IgD-negative memory B cell (primary cell): ENCODE measurements at places on chromosomes 4 and X. TPM values are rescaled to one million over a fixed set of nuclear protein-coding genes. Genes with fewer than 3 reads are reported as not detected.

Gene BEND4
- 6.6 TPM for polyA plus RNA-seq

Gene GUCY1A1
- polyA plus RNA-seq, result not detected

Gene REELD1
- not detected for polyA plus RNA-seq

Gene CNKSR2
- 4.0 TPM for polyA plus RNA-seq

Gene PYURF
- 212 TPM for polyA plus RNA-seq

Gene GPM6B
- polyA plus RNA-seq, result 1.5 TPM

Gene CDX4
- polyA plus RNA-seq, result not detected

Gene LDB2
- polyA plus RNA-seq, result not detected

Gene NOP14
- 18.9 TPM for polyA plus RNA-seq

Gene PNPLA4
- 24.0 TPM for polyA plus RNA-seq

Gene TRPC5OS
- polyA plus RNA-seq, result not detected

Gene NR0B1
- not detected for polyA plus RNA-seq

Gene GK
- 8.1 TPM for polyA plus RNA-seq

Gene LRAT
- not detected for polyA plus RNA-seq

Gene DTHD1
- polyA plus RNA-seq, result not detected

Gene MAML3
- polyA plus RNA-seq, result 0.03 TPM

Gene C4orf50
- not detected for polyA plus RNA-seq

Gene DMD
- polyA plus RNA-seq, result 3.1 TPM

Gene GAGE13
- polyA plus RNA-seq, result not detected

Gene SPINK2
- polyA plus RNA-seq, result 7.1 TPM

Gene CYLC1
- not detected for polyA plus RNA-seq

Gene IL1RAPL2
- not detected for polyA plus RNA-seq

Gene NEUROG2
- not detected for polyA plus RNA-seq

Gene CXCL5
- 0.38 TPM for polyA plus RNA-seq

Gene COPS4
- 40.7 TPM for polyA plus RNA-seq

Gene AR
- polyA plus RNA-seq, result 0.20 TPM

Gene MAOB
- polyA plus RNA-seq, result not detected

Gene CRMP1
- not detected for polyA plus RNA-seq

Gene CT45A10
- polyA plus RNA-seq, result not detected

Gene GPC4
- not detected for polyA plus RNA-seq

Gene GIMD1
- polyA plus RNA-seq, result not detected

Gene CFAP299
- polyA plus RNA-seq, result not detected

Gene NPY5R
- not detected for polyA plus RNA-seq

Gene ADGRL3
- not detected for polyA plus RNA-seq

Gene CSN2
- not detected for polyA plus RNA-seq

Gene NALF2
- polyA plus RNA-seq, result not detected

Gene CXCL11
- polyA plus RNA-seq, result not detected

Gene FRAS1
- polyA plus RNA-seq, result not detected

Gene CT45A9
- polyA plus RNA-seq, result not detected

Gene ANTXR2
- 67.8 TPM for polyA plus RNA-seq

Gene CDS1
- not detected for polyA plus RNA-seq

Gene PABPC1L2A
- polyA plus RNA-seq, result not detected

Gene TMEM154
- 210 TPM for polyA plus RNA-seq

Gene CT45A5
- polyA plus RNA-seq, result not detected

Gene P2RY4
- not detected for polyA plus RNA-seq

Gene MCF2
- polyA plus RNA-seq, result not detected

Gene SSX1
- not detected for polyA plus RNA-seq

Gene DIPK2B
- not detected for polyA plus RNA-seq

Gene XPNPEP2
- polyA plus RNA-seq, result 0.26 TPM

Gene CPE
- polyA plus RNA-seq, result not detected

Gene TCEAL3
- polyA plus RNA-seq, result 8.7 TPM

Gene CCDC120
- polyA plus RNA-seq, result 1.2 TPM
